Smooth muscle cell of the umbilical artery (primary cell): ENCODE measurements at places on chromosomes 2 and 18. TPM values are rescaled to one million over a fixed set of nuclear protein-coding genes. Genes with fewer than 3 reads are reported as not detected.

The IL1B gene
- total RNA-seq = 159 and 281 TPM in 2 replicates

The TCF23 gene
- not detected in 2 replicates for total RNA-seq

The HS6ST1 gene
- total RNA-seq = 19.9 and 20.7 TPM in 2 replicates

The DOCK10 gene
- total RNA-seq = 19.6 and 39.5 TPM in 2 replicates

The TMEM200C gene
- total RNA-seq = under 0.01 TPM in 1 of 2 replicates, not detected in the other

The GAL3ST2 gene
- total RNA-seq = under 0.01 and 0.74 TPM in 2 replicates

The ABCB11 gene
- not detected in 2 replicates for total RNA-seq

The PDE1A gene
- 0.32 and 0.89 TPM in 2 replicates for total RNA-seq

The SERPINB4 gene
- total RNA-seq = 0.09 TPM in 1 of 2 replicates, not detected in the other

The SEPTIN10 gene
- total RNA-seq = 56.4 and 102 TPM in 2 replicates

The ADCYAP1 gene
- not detected in 2 replicates for total RNA-seq

The OTOS gene
- total RNA-seq = not detected in 2 replicates

The TTL gene
- 35.3 and 82.1 TPM in 2 replicates for total RNA-seq

The MC4R gene
- total RNA-seq = not detected in 2 replicates

The TUBA4B gene
- not detected in 2 replicates for total RNA-seq

The OXER1 gene
- total RNA-seq = not detected in 2 replicates
